CD14-positive monocyte (primary cell): ENCODE measurements at places on chromosomes 2 and 18.

GRCh38 chr2:158091647-158092046 lies 10.0 kb upstream of the UPP2 start:
- no peak for DNase-seq

DNA sequence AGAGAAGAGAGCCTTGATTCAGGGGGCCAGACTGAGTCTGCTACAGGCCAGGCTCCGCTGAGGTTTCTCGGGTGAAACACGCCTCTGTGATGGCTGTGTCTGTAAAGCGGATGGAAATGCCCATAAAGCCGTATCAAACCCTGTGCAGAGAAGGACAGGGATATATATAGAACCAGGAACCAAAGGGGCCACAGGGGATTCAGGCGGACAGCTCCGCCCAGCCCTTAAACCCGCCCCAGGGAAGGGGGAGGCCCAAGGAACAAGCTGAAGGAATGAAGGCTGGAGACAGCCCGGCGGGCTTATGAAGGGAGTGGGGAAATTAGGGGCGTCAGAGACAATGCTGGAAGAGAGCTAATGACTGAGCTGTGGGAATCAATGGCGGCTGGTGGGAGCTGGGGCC lies 42.1 kb downstream of the NHEJ1 start:
- no peak for DNase-seq

DNA sequence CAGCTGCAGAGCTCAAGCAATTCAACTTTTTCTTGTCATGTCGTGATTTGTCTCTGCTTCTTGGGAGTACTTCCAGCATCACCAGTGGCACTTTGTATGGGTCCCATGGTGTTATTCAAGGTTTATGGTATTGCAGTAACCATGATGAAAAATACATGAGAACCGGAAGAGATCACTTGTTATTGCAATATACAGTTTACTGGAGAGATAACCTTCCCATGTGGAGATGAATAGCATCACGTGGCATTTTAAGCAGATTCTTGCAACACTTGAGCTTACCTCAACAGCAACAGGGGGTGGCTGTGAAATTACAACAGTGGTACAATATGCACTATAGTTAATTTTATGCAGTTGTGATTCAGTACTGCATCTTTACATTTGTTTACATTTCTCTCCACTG lies 97.4 kb downstream of the APOB start:
- DNase-seq: no peak

DNA sequence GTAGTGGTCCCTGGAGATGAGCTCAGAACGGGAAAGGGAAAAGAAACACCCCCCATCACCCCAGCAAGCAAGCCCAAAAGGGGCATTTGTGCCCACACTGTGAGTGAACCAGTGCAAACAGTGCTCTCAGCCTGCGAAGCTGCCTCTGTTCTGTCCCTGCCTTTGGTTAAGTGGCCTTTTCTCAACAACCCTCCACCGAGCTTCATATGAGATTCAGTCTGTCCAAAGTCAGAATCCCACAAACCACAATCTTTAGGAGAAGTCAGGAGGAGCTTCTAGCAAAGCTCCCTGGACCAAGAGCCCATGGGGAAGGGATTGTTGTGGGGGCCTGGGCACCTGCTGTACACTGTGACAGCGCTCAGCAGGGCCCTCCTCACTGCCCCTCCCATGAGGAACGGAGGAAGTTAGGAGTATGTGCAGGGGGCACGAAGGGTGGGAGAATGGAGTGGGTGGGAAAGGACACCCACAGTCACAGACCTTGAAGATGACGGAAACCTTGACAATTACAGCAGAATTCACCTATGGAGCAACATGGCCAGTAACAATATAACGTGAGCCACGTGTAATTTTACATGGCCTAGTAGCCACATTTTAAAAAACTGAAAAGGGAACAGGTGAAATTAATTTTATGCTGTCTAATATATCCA lies 119.5 kb downstream of the SMAD7 start:
- no peak for DNase-seq

DNA sequence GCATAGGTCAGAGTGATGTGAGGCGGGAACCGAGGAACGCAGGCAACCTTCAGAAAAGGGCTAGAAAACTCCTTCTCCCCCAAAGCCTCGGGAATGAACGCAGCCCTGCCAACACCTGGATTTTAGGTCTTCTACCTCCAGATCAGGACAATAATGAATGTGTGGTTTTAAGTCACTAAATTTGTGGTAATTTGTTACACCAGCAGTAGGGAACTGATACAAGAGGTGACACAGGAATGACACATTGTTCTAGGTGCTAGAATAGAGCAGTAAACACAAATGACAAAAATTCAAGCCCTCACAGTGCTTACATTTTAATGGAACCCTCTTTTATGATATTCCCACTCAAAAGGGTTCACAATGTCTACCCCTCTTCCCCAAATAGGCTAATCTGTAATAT lies 39.2 kb upstream of the EML4 start:
- DNase-seq: peak; percentile 43

- DNase-seq: no peak
Measured at GRCh38 chr2:26875065-26875634, 27.2 kb downstream of the DPYSL5 start.

DNA sequence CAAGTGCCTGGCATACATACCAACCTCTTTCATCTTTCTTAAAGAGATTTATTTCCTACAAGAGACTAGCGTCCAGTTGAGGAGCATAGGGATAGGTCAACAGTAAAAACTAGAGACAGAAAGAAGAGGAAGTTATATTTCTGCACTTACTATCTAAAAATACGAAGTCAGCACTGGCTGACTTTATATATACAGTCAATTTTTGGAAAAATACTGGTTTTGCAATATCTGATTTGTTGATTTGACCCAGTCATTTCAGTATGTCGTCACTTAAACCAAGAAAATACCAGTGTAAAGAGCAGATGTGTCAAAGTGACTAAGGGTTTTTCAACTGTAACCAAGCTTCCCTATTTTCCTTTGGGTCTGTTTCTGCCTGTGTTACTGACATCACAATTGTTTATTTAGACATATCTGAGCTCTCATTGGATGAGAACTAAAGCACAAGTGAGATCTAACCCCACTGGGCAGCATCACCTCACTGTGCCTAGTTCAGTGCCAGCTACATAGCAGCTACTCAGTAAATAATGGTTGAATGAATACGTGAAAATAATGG lies 23.0 kb downstream of the CYTIP start:
- peak; percentile 99 for DNase-seq

DNA sequence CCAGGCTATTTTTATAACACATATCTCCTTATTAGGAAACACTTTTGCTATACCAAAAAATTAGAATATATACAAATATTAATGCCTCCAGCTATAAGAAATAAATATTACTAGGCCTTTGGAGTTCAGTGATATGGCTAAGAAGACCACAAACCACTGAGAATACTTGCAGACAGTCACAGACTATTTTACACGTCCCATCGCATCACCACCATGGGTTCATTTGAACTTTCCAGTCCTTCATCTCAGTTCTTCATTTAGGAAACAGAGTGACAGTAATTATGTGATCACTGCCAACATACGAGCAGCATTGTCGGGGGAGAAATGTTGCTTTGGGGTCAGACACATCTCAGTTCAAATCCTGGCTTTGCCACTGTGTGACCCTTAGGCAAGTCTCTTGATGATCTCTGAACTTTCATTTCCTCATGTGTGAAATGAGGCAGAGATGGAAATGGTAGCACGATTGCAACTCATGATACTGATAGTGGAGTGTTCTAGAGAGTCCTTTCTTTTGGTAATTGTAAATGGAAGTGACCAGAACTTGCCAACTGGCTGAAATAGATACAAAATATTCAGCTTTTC lies 138.9 kb upstream of the NRP2 start:
- DNase-seq: no peak

DNA sequence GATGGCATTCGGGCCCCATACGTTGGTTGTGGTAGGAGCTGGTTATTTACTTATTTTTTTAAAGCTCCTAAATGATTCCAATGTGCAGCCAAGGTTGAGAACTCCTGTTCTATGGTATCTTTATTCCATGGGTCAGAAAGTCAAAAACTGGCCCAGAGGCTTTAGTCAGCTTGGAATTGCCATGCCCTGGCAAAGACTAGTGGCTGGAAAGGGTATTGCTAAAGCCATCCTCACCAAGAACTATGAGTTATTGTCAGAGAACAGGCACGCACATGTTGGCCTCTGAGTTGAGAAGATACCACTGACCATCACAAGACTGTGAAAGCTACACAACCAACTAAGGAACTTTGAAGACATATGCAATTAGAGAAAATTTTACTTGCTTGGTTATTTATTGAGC lies 47.9 kb upstream of the ACMSD start:
- no peak for DNase-seq

DNA sequence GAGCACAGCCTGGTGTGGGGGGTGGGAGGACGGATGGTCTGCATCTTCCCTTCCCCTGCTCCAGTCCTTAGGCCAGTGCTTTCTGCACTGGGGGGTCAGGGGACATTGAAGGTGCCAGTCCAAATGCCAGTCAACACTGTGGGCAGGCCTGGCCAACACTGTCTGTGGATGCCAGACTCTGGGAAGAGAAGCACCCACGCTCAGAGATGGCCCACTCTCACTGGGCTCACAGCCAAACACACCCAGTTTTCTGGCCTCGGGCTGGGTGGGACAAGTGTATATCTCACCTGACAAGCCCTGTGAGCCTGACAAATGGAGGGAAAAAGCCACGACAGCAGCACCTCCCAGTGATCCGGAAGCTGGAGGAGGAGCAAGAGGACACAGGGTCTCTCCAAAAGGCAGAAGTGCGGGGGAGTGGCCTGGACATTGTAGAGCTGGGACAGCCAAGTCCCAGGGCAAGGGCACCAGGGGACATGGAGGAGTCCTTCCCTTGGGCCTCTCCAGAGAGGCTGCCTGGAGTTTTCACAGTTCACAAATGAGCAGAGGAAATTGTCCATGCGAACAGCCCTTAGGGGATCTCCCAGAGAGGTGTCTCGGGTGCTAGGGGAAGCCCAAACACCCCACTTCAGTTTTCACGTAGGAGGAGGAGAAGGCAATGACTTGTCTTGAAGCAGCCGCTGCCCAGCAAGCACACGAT lies 79.3 kb downstream of the SDC1 start:
- no peak for DNase-seq

GRCh38 chr18:76499637-76500340 lies 4.7 kb upstream of the ZNF516 start:
- DNase-seq: peak; percentile 95

DNA sequence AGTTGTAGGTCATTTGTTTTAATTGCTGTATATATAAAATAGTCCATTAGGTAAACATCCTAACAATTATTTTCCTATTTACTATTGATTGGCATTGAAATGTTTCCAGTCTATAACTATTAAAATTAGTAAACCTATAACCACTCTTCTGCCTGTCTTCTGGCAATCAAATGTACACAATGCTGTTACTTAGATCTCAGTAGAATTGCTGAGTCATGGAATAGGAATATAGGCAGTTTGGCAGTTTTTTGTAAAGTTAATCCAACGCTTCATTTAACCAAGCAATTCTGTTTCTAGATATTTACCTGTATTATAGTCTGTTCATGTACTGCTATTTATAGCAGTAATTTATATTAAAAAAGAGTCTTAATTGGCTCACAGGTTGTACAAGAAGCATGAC lies 518.1 kb downstream of the DCDC2C start:
- no peak for DNase-seq

- no peak for DNase-seq
Measured at GRCh38 chr2:23760736-23761135, 166.2 kb downstream of the ATAD2B start.

- no peak for DNase-seq
Measured at GRCh38 chr2:176643646-176644045, 374.4 kb downstream of the MTX2 start.

GRCh38 chr2:10537522-10538199 lies 89.5 kb upstream of the ODC1 start:
- no peak for DNase-seq

- DNase-seq: no peak
Measured at GRCh38 chr2:127078666-127079270, 28.2 kb downstream of the BIN1 start.

GRCh38 chr2:166725927-166726924 lies 162.1 kb upstream of the XIRP2 start:
- DNase-seq: no peak

GRCh38 chr2:1514391-1515072 lies 101.3 kb downstream of the TPO start:
- DNase-seq: no peak

GRCh38 chr2:229523663-229524062 lies 190.7 kb downstream of the DNER start:
- DNase-seq: no peak

- DNase-seq: no peak
Measured at GRCh38 chr2:63628403-63628942, 39.7 kb downstream of the MDH1 start.

DNA sequence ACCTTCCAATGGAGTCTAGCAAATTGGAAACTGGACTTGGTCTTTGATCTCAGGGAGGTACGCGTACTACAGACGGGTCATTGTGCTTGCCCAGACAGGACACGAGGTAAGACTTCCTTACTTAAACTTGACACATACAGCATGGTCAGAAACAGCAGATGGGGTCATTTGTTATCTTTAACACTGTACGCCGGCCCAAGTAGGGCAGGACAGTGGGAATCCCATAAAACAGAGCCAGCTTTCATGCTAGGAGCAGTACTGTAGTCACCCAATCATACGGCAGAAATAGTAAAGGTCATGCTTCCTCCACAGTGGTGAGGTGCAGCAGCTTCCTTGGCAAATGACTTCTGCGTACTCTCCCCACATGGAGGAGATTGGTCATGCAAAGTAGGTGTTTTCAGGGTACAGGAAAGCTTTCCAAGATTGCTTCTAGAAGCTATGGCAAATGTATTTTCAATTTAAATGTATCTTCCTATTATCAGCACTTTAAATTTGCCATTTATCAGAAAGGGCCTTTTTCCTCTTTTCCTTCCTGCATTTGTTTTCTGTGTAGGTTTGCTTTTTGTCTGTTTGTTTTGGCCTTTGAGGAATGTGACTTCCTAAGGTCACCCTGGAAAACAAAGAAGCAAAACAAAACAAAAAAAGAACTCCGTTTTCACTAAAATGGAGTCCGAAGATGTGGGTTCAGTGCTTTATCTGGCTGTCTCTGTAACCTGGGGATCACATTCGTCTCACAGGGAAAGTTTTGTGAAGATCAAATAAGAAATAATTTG lies 74.0 kb upstream of the DSG1 start:
- DNase-seq: no peak

DNA sequence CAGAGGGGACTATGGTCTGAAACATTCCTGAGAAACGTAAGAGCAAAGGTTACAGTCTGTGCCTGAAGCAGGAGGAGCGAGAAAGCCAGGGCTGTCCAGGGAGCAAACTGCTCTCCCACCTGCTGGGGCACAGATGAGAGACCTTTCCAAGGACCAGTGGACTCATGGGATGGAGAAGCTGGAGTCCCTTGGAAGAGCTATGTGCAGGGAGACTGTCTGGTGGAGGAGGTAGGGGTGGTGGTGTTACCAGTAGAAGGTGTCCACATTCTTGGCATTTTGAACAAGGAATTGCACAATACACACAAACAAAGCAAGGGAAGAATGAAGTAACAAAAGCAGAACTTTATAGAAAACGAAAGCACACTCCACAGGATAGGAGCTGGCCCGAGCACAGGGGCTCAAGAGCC lies 97.9 kb upstream of the CYRIA start:
- peak; percentile 51 for DNase-seq

DNA sequence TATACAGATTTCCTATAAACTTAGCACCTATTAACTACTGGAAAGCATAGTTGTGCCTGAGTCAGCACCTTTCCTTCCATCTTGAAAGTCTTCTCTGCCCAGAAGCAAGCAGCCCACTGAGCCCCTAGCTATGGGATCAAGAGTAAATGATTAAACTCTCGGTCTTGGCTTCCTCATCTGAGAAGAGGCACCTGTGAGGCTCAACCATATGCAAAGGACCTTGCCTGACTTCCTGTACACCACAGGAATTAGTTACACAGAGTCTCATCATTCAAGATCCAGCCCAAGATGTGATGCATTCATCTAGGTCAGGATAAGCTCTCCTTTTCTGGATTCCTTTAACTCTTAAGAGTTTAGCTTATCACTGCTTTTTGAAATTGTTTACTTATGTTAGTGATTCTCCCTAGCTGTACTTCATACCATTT lies 96.0 kb downstream of the CDH2 start:
- no peak for DNase-seq
